Fibroblast of skin of right quadriceps (primary cell): ENCODE measurements at places on chromosomes 12 and 14.

- no peak for DNase-seq
Observed at GRCh38 chr12:124917841-124918621, 3.6 kb upstream of the UBC start.

- DNase-seq, result no peak
Observed at GRCh38 chr14:100471441-100472093, 115.7 kb downstream of the BEGAIN start.

DNA sequence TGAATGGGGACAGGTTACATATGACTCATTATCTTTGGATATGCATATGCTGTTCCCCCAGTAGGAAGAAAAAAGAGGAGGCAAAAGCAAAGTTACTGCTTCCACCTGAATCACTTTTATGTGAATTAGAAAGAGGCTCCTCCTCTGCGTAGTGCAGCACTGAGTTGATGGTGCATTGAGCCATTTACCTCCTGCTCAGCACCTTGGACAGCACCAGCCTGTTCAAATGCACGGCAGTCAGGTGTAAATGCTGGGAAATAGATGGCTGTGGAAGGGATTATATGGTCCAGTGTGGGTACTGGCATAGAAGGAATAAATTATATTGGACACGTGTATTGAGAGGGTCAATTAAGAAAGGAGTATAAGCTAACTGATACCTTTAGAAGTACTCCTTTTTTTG, 541.9 kb upstream of the SEL1L start:
- peak; percentile 0 for DNase-seq

DNA sequence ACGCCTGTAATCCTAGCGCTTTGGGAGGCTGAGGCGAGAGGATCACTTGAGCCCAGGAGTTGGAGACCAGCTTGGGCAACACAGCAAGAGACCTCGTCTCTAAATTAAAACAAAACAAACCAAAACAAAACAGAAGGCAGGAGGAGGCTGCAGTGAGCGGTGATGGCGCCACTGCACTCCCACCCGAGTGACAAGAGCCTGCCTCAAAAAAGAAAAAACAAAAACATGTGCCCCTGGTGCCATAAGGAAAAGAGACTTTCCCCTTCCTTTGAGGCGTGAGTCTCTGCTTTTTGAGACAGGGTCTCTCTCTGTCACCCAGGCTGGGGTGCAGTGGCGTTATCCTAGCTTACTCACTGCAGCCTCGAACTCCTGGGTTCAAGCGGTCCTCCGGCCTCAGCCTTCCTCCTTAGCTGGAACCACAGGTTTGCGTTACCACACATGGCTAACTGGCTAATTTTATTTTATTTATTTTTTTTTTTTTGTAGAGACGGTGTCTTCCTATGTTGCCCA, 9.0 kb upstream of the EAPP start:
- no peak for DNase-seq

DNA sequence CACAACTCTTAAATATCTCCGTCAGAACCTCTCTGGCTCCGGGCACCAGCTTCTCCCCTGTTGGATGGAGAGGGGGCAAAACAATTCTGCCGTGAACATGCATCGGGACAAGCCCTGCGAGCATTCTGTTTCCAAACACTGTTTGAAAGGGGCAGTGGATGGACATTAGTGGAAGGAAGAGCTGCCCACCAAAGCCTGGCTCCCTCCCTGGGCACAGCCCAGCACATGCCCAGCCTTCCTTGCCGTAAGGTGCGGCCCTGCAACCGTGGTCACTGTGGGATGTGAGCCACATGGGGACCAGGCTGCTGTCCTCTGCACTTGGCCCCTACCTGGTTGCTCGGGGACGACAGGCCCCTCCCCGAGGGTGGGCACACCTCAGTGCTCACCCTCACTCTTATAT, 54.0 kb downstream of the TRAFD1 start:
- DNase-seq, result no peak

GRCh38 chr12:12582895-12583303, 20.2 kb upstream of the DUSP16 start:
- DNase-seq, result no peak

DNA sequence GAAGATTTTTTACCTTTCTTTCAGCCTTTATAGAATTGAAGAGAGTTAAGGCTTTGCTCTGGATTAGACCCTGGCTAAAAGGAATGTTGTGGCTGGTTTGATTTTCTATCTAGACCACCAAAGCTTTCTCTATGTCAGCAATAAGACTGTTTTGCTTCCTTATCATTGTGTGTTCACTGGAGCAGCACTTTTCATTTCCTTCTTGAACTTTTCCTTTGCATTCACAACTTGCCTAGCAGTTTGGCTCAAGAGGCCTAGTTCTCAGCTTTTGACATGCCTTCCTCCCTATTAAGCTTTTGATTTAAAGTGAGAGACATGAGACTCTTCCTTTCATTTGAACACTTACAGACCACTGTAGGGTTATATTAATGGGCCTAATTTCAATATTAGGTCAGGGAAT, 64.1 kb upstream of the USP15 start:
- DNase-seq, result no peak

GRCh38 chr12:62434494-62435302, 31.9 kb upstream of the MON2 start:
- no peak for DNase-seq

GRCh38 chr12:129613314-129613713, 290.5 kb downstream of the TMEM132D start:
- no peak for DNase-seq

GRCh38 chr12:58253663-58254062, 312.3 kb downstream of the ATP23 start:
- DNase-seq, result no peak

GRCh38 chr14:85093631-85094330, 436.2 kb upstream of the FLRT2 start:
- peak; percentile 17 for DNase-seq

- peak; percentile 42 for DNase-seq
Observed at GRCh38 chr12:47946413-47947323, 16.7 kb upstream of the TMEM106C start.
